Activated naive CD8-positive, alpha-beta T cell treated with anti-CD3 and anti-CD28 coated beads, Interleukin-2, amount 50 U/mL, for 24 hours (primary cell): ENCODE measurements at places on chromosomes 16 and 17.

GRCh38 chr17:13957636-13958035, 111.7 kb upstream of the COX10 start:
- H3K27ac ChIP-seq = no peak overlapping the region
- DNase-seq = no peak
- peaks cover 3% of the 10 kb centered on the region for H3K4me1 ChIP-seq
- H3K36me3 ChIP-seq = no peaks in the 10 kb centered on the region
- H3K4me3 ChIP-seq = no peak overlapping the region
- H3K27me3 ChIP-seq = no peaks in the 10 kb centered on the region

DNA sequence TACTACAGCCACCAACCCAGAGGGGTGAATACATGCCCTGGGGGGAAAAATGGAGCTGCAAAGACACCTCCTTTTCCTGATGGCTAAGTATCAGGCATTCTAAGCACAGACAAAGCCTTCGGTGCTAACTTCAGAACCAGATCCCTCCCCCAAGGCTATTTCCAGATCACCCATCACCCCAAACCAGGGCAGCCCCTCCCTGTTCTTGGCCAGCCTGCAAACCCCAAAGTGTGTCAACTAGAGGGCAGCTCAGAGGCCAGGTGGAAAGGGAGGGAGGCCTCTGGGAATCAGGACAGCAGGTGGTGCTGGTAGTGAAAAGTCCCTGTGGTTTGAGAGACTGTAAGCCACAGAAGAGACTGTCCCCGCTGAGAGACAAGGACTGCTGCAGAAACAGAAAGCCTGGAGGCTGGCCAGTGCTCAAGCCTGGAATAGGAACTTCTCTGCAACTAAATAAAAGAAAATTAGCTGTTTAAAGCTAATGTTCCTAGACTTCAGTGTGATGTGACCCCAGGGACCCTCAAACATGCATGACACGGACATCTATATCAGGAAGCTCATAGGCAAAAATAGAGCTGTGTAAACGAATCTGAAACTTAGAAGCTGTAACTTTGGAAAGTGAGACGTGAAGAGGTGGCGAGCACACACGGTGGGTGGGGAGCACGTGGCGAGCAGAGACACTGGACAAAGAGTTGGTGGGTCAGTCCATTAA, 9.1 kb downstream of the TUBG1 start:
- no peak overlapping the region for H3K4me3 ChIP-seq
- peaks cover 21% of the 10 kb centered on the region for H3K36me3 ChIP-seq
- H3K27ac ChIP-seq = no peak overlapping the region
- H3K27me3 ChIP-seq = no peaks in the 10 kb centered on the region
- peaks cover 9% of the 10 kb centered on the region for H3K4me1 ChIP-seq
- DNase-seq = no peak

DNA sequence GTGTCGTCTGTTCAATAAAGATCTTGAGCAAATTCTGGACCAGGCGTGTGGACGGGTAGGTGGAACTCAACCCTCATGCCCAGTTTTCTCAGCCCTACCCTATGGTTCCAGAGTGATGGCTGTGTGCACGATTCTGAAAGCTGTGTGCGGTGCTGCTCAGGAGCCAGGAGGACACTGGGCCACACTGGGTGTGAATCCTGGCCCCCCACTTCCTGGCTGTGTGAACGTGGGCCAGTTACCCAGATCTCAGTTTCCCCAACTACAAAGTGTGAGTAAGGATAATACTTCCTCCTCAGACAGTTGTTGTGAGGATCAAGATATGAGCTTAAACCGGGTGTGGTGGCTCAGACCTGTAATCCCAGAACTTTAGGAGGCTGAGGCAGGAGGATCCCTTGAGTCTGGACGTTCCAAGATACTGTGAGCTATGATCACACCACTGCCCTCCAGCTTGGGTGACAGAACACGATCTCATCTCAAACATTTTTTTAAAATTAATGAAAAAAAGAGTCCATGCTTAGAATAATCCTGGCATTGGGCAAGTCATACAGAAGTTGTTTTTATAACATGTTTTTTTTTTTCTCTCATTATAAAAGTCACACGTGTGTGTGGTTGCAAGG, 14.7 kb upstream of the MPRIP start:
- no peaks in the 10 kb centered on the region for H3K36me3 ChIP-seq
- H3K27me3 ChIP-seq = no peaks in the 10 kb centered on the region
- no peak overlapping the region for H3K4me3 ChIP-seq
- DNase-seq = no peak
- no peaks in the 10 kb centered on the region for H3K4me1 ChIP-seq

GRCh38 chr17:82440469-82440981, 10.0 kb downstream of the CYBC1 start:
- peaks cover 5% of the 10 kb centered on the region for H3K36me3 ChIP-seq
- H3K27ac ChIP-seq = no peak overlapping the region
- DNase-seq = no peak
- H3K27me3 ChIP-seq = no peaks in the 10 kb centered on the region
- no peak overlapping the region for H3K4me3 ChIP-seq

DNA sequence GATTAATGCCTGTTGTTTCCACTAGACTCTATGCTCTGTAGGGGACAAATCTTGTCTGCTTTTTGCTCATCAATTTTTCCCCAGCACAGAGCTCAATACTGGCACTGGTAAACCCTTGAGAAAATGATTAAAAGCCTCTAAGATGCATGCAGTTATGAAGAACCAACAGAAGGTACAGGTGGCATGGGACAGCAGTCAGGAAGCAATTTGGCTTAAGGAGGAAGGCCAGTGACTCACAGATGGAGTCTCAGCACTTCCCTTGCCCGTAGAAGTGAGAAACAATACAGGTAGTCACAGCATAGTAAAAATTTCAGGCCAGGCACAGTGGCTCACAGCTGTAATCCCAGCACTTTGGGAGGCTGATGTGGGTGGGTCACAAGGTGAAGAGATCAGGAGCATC, 504.7 kb upstream of the RBFOX1 start:
- H3K4me1 ChIP-seq = no peaks in the 10 kb centered on the region
- no peak overlapping the region for H3K27ac ChIP-seq
- no peaks in the 10 kb centered on the region for H3K36me3 ChIP-seq
- no peak overlapping the region for H3K4me3 ChIP-seq
- no peak for DNase-seq

DNA sequence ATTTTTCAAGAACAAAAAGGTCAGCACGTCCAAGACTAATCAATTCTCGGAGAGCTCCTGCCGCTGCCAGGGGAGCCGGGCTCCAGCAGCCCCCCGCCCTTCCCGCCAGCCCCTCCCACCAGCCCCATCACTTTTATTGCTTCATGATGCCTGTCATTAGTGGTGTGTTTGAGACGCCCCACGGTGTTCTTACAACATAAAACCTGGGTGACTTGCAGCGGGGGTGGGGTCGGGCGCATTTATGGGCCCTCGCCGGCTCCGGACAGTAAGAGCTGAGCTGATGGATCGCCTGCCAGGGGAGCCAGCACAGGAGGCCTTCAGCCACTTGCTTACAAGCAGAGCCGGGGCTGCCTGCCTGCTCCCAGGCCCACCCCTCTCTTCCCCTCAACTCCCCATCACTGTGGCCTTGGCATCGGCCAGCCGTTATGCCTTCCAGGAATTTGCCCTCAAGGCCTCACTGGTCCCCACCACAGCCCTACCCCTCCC, 82.9 kb upstream of the CBX4 start:
- DNase-seq = no peak
- H3K27ac ChIP-seq = no peak overlapping the region
- H3K36me3 ChIP-seq = no peaks in the 10 kb centered on the region

- DNase-seq = no peak
- peaks cover 18% of the 10 kb centered on the region for H3K36me3 ChIP-seq
- peaks cover 23% of the 10 kb centered on the region for H3K4me1 ChIP-seq
Measured at GRCh38 chr16:70496513-70496912, 26.8 kb downstream of the COG4 start.

DNA sequence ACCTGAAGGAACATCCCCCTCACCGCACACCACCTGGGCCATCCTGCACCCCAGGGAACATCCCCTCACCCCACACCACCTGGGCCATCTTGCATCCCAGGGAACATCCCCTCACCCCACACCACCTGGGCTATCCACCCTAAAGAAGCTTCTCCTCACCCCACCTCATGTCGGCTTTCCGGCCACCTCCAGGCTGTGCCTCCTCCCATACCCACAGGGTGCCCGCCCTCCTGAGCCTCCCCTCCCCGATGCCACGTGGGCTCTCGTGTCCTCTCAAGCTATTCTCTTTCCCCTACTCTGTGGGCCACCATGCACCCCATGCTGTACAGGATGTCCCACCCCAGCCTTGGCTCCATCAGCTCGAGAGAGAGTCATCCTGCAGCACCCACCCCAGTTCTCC, 18.0 kb downstream of the MYLK3 start:
- no peak for DNase-seq
- no peaks in the 10 kb centered on the region for H3K36me3 ChIP-seq
- no peak overlapping the region for H3K4me3 ChIP-seq
- H3K4me1 ChIP-seq = no peaks in the 10 kb centered on the region
- no peak overlapping the region for H3K27ac ChIP-seq

DNA sequence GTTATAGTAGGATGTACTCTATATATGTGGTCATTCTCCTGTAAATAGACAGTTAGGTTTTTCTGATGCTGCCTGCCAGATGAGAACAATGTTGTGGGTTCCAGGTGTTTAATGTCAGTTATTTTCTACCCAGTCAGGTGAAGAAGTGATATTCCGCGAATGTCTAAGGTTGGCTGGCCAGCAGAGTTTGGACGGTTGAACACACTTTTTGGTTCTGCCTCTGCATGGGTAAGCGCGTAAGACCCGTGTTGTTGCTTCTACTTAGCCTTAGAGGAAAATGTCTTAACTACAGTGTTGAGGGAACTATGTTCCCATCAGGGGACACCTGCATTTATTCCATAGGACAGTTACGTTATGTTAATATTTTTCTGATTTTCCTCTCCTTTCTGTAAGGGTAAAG, 162.6 kb downstream of the MAP2K6 start:
- no peak for DNase-seq
- peaks cover 21% of the 10 kb centered on the region for H3K4me1 ChIP-seq
- peaks cover 5% of the 10 kb centered on the region for H3K27me3 ChIP-seq
- no peak overlapping the region for H3K27ac ChIP-seq
- H3K36me3 ChIP-seq = no peaks in the 10 kb centered on the region
- H3K4me3 ChIP-seq = no peak overlapping the region

DNA sequence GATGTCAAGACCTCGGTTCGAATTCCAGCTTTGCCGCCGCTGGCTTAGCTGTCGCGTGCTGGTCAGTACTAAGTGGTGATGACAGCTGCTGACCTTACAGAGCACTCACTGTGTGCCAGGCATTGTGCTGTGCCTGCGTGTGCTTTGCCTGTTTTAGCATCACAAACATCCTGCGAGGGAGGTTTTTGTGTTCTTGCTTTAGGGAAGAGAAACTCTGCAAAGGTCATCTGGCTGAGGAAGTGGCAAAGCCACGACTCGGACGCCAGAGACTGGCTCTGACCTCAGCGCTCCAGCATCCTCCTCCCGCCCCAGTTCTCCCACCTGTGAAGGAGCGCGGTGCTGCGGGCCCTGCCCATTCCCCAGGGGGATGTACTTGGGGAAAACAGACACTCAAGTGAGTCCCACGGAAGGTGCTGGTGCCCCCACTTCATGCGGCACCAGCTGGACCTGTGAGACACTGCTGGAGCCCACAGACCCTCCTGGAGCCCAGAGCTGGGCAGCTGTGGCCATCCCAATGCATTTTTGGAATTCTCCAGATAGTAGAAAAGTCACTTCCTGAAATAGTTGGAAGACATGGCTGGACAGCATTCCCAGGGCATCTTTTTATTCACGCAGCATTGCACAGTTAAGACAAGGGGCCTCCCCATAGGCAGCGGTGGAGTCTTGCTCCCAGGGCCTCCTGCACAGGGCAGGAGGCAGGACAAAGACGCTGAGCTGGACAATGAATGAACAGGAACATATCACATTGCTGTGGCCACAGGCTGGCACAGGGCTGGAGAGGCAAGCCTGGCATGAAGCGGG, 20.0 kb upstream of the HERPUD1 start:
- H3K4me1 ChIP-seq = peaks cover 54% of the 10 kb centered on the region
- no peak for DNase-seq
- H3K4me3 ChIP-seq = no peak overlapping the region
- no peaks in the 10 kb centered on the region for H3K27me3 ChIP-seq
